ENCODE measurements at places on chromosomes 1 and 21. TPM values are rescaled to one million over a fixed set of nuclear protein-coding genes. Genes with fewer than 3 reads are reported as not detected.

DNA sequence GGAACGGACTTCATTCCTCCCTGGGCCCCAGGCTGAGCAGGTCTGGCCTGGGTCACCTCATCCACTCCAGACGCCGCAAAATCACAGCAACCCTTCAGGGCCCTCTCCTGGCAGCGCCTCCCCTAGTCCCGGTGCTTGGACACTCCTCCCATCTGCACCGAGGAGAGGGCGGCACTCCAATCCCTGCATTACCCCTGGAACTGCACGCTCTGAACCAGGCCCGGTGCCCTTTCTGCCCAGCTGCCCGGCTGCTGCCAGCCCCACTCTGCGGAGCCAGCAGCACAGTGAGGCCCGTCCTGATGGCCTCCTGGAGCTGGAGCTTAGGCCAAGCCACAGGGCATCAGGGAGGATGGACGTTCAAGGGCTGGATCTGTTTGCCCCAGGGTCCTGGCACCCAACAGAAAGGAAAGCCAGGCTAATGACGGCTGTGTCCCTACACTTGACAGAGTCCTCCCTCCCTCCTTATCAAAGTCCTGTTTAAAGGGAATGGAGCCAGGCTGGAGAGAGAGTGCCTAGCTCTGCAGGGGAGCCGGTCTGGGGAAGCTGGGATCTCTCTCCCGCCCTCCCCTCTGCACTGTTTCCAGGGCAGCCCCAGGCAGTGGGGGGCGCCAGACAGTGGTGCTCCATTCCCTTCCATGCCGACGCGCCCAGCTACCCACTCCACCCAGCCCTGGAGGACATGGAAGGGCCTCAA lies 12.7 kb downstream of the COL6A2 start:
- DNase-seq, result no peak

- no peak for DNase-seq
Observed at GRCh38 chr1:184030433-184031091, 7.0 kb downstream of the COLGALT2 start.

- no peak for DNase-seq
Observed at GRCh38 chr1:65114322-65114721, 33.7 kb upstream of the AK4 start.

DNA sequence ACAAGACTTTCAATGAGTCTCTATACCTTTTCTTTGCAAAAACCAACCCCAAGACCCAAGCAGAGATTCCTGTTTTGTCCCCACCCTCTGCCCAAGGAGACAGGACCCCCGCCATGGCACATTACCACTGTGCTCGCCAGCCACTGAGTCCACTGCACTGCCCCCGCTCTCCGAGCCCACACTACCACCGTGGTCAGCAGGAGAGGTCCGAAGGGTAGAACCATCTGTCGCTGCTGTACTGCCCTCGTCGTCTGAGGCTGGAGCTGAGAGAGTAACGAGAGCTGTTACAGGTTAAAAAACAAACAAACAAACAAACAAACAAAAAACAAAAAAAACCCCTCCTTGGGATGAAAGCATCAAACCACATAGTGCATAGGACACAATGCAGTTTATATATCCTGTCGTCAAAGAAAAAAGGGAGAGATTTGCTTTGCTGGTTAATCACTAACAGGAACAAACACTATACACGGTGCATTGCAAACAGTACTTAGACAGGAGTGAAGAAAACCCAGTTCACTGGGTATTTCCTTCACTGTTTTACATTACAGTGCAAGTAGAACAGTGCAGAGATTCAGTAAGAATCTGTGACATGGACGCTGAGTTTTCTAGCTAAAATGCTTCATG lies 71.0 kb downstream of the UBR4 start:
- DNase-seq, result no peak

GRCh38 chr1:232292239-232292638 lies 337.7 kb downstream of the SIPA1L2 start:
- no peak for DNase-seq

- DNase-seq, result no peak
Observed at GRCh38 chr1:200041337-200042118, 14.0 kb downstream of the NR5A2 start.

DNA sequence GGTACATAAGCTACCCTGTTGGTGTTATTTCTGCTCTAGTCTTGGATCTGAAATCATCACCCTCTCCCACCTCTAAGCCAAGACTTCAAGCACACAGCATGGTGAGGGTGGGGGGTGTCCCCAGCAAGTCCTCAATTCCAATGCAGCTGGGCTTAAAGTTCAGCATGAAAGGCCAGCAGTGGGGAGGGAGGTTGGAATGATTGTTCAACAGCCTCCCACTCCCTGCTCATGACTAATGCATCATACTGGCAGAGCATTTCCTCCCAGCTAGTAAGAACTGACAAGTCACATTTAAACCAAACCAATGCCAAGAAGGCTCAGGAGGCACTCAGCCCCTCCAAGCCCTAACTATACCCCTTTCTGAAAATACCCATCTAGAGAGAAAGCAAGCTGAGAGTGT lies 50.1 kb downstream of the TIAM1 start:
- no peak for DNase-seq

DNA sequence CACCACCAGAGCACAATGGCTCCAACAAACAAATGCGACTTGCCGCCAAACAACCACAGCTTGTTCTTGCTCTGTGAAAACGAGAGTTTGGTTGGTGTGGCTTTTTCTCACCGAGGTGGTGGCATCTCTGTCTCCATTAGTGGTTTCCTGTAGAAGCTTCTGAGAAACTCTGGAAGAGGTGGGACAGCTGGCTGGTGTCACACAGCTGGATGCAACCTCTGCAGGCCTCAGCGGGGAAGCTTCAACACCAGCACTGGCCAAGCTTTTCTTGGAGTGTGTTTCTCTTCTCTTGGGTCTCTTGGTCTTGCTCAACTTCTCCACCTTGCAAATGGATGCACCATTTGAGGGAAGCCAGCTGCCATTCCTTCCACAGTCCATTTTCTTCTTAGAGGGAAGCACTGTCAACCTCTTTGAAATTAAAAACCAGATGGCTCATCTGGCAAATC lies 124.8 kb downstream of the KCNN3 start:
- no peak for DNase-seq

- DNase-seq, result no peak
Observed at GRCh38 chr1:7068552-7068951, 283.3 kb downstream of the CAMTA1 start.

FCRL5 gene
- 66.6 TPM for total RNA-seq

MYOC gene
- total RNA-seq, result not detected

ARMH1 gene
- total RNA-seq, result 17.1 TPM

Measured in spleen (tissue), 13 donors.